ENCODE measurements at places on chromosomes 1 and 21.

- DNase-seq: no peak
Observed at GRCh38 chr1:108601708-108602410, 42.0 kb downstream of the EEIG2 start.

GRCh38 chr21:16768096-16768495 lies 744.7 kb upstream of the CXADR start:
- DNase-seq: no peak

- DNase-seq: no peak
Observed at GRCh38 chr1:203202431-203203245, 16.1 kb upstream of the CHI3L1 start.

DNA sequence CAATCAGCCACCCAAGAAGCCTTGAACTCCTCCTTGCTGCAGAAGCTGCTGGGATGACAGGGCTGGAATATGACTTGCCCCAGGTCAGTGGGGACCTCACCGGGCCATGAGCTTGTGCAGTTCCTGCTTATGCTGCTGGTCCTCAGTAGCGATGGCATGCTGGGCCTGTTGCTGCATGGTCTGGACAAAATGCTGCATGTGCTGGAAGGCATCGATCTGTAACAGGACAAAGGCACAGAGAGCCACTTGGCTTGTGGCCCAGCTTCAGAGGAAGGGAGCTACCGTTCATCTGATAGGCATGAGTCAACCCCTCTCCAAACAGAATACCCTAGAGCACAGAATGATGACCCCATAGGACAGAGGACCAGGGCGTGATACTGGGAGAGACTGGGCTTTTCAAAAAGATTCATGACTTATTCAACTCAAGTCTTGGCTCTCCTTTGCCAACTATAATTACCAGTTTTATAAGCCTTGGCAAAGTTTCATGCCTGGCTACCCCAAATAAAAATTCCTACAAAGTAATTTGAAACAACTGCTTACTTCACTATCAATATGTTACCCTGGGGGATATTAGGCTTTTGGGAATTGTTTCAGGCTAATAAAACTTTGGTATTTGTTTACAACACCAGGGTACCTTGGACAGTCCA lies 34.7 kb upstream of the EXOSC10 start:
- DNase-seq: peak; percentile 44

DNA sequence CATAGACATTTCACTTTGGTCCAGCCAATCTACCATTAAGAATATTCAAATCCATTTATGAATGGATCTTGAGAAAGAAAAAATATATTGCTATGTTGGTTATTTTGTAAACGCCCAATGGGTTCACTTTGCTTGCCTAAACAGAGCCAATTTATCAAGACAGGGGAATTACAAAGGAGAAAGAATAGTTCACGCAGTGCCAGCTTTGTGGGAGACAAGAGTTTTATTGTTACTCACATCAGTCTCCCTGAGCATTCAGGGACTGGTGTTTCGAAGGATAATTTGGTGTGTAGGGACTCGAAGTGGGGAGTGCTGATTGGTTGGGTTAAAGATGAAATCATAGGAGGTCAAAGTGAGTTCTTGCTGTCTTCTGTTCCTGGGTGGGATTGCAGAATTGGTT lies 135.3 kb downstream of the GABPA start:
- no peak for DNase-seq

DNA sequence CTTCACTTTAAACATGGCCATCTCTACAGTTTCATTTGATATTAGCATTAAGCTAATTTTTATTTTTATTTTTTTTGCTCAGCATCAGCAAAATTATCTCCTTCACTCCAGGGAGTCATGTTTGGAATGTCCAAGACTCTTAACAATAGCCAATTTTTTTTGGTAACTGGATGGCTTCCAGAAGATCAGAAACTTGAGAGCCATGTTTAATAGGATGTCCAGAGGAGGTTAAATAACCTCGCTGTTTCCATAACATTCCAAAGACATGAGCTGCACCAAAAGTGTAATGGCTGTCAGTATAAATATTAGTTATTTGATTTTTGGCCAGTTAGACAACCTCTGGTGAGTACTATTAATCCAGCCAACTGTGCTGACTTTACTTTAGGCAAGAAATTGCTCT lies 80.7 kb downstream of the DNTTIP2 start:
- no peak for DNase-seq

GRCh38 chr1:167258858-167259257 lies 38.2 kb downstream of the POU2F1 start:
- DNase-seq: no peak

- no peak for DNase-seq
Observed at GRCh38 chr1:12447849-12448312, 170.1 kb downstream of the DHRS3 start.

DNA sequence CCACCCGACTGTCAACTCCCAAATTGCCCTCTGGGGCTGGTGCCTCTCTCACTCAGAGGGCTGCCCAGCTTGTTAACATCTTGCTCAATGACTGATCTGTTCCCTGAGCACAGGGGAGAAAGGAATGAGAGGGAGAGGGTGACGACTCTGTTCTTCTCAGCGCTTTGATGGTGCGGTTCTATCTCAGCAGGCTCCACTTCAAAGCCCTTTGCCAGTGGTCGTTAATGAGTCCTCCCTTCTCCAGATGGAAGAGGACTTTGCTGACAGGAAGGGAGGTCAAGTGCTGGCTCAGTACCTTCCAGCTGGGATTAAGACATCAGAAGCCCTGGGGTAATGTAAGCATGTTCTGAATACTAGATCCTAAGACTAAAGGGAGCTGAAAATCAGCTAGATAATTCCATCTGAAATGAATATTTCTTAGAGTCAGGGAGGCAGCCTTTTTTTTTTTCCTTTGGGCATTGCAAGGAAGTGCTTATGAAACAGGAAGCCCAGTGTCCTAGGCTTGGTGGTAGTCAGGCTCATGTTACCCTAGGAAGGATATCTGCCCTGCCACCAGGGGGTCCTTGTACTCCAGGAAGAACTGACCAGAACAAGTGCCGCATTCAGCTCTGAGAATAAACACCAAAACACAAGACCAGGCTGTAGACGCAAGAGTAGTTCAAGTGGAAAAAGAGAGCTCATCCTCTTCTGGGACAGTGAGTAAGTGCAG lies 4.7 kb downstream of the FMOD start:
- no peak for DNase-seq

GRCh38 chr1:87648323-87649119 lies 319.8 kb downstream of the LMO4 start:
- DNase-seq: no peak

DNA sequence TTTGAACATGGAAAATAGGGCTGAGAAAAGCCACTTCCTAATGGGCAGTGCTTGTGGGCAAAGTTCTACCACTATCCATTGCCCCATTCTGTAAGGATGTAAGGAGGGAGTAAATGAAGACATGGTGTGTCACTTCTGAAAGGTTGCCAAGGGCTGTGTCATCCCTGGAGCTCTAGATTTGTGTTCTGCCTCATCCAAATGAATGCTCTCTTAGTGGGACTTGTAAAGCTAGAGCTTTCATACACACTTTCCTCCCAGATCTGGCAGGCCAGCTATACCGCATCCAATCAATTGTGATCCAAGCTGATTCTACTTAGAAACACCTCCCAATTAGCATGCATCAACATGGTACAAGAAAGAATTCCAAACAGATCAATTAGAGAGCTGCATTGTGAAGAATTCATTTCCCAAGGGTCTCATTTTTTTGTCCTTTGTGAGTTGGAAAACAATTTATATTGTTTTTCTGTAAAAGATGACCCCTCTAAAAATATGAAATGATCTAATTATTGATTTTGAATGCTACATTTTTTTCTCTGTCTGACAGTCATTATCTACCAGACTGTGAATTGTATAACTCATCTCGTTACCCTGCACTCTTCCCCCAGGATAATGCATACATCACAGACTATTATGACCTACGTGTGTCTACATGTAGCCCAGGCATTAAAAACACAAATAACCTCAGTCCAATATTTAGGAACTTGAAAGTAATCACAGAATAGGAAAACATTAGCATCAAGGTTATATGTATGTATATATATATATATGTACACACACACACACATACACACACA lies 117.1 kb upstream of the DUSP10 start:
- DNase-seq: no peak

DNA sequence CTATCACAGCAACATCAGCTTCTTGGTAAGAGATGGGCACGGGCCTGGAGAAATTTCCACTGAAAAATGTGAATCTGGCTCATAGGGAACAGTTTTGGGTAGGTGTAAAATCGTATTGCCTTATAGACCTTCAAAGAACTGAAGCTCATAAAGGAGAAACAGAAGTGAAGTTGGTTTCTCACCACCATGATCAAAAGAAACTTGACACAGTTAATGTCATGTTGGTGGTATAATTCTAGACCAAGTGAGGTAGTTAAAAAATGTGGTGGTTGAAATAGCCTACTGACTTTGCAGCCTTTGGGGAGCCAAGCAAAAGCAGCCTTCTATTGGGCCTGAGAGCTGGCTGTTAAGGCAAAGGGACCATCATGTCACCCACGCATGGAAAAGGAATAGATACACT lies 8.9 kb downstream of the CD1D start:
- DNase-seq: no peak

GRCh38 chr1:236686815-236687160 lies 489 bp downstream of the ACTN2 start:
- DNase-seq: no peak

DNA sequence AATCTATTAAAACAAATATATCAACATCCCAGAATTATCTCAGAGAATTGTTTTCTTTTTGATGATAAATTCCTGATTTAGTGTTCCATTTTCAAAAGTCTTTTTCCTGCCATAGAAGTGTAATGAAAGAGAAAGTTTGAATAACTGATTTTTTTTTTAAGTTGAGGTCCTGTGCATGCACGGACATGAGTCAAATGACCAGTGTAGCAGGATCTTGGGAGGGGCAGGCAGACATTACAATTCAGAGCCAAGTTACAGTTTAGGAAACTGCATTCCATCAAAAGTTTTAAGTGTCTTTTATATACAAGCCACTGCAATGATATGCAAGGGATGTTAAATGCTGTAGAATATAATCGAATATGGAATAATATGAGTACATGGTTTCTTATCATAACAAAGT lies 227.5 kb downstream of the HMCN1 start:
- no peak for DNase-seq

- no peak for DNase-seq
Observed at GRCh38 chr1:192445839-192446489, 129.2 kb downstream of the RGS21 start.

- DNase-seq: no peak
Observed at GRCh38 chr1:236287757-236288619, 6.2 kb upstream of the ERO1B start.

DNA sequence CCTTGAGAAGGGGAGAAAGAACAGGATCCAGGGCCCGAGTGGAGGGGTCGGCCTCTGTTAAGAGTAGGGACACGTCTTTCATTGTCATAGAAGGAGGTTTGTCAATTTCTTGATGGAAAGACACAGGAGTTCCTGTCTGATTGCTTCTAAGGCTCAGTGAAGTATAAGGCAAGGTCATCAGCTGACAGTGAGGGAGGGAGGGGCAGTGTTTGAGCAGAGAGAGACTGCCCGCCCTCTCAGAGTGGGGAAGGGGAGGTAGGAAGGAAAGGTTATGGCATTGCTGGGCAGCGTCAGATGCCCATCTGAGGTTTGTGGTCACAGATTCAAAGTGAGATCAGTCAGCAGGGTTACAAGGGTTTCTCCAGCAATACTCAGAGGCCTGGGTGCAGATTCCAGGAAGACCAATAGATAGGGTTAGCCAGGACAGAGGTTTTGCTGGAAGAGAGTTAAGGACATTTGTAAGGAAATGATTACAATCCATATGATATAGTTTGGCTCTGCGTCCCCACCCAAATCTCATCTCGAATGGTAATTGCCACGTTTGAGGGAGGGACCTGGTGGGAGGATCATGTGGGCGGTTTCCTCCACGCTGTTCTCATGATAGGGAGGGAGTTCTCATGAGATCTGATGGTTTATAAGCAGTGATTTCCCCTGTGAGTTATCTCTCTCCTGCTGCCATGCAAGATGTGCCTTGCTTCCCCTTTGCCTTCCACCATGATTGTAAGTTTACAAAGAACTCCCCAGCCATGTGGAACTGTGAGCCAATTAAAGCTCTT lies 127.2 kb upstream of the GJB5 start:
- DNase-seq: no peak

DNA sequence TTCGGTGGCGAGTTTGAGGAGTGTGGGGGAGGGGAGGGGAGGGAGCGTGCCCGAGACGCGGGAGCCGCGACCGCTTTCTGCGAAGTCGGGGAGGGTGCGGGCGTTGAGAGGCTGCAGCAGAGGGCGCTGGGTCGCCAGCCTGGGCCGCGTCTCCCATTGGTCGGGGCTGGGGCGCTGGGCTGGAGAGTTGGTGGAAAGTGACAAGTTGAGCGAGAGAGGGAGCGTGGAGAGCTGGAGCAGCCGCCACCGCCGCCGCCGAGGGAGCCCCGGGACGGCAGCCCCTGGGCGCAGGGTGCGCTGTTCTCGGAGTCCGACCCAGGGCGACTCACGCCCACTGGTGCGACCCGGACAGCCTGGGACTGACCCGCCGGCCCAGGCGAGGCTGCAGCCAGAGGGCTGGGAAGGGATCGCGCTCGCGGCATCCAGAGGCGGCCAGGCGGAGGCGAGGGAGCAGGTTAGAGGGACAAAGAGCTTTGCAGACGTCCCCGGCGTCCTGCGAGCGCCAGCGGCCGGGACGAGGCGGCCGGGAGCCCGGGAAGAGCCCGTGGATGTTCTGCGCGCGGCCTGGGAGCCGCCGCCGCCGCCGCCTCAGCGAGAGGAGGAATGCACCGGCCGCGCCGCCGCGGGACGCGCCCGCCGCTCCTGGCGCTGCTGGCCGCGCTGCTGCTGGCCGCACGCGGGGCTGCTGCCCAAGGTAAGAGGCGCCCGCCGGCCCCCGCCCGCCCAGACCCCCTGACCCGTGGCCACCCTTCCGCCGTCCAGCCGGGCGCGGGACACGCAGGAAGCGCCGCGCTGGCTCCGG lies at the start of gene ROR1:
ROR1 (plus strand) TSS at position 203 of the 802 bp plus-strand sequence.
- DNase-seq: peak; percentile 68

GRCh38 chr1:70142075-70142474 lies 63.3 kb downstream of the LRRC40 start:
- DNase-seq: no peak

DNA sequence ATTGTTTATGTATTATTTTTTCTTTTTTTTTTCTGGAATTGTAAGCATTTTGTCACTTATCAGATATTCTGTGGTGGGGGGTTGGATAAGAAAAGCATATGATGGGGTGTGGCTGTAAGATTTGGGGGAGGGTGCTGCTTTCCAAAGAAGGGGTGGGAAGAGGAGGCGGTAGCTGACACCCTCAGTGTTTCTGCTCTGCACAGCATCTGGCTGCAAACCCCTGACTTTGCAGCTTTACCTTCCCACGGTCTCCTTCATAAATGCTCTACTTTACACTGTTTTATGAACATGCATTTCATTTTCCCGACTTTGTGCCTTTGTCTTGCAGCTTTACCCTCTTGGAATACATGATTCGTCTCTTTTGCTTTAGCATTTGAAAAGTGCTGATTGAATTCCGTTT lies 7.6 kb downstream of the FMN2 start:
- no peak for DNase-seq

- DNase-seq: no peak
Observed at GRCh38 chr1:63414691-63415365, 47.4 kb downstream of the ALG6 start.

GRCh38 chr1:189496768-189497167 lies 980.9 kb downstream of the BRINP3 start:
- no peak for DNase-seq

All from SHP77 (cell line).